ENCODE measurements at places on chromosomes 5 and 9.

DNA sequence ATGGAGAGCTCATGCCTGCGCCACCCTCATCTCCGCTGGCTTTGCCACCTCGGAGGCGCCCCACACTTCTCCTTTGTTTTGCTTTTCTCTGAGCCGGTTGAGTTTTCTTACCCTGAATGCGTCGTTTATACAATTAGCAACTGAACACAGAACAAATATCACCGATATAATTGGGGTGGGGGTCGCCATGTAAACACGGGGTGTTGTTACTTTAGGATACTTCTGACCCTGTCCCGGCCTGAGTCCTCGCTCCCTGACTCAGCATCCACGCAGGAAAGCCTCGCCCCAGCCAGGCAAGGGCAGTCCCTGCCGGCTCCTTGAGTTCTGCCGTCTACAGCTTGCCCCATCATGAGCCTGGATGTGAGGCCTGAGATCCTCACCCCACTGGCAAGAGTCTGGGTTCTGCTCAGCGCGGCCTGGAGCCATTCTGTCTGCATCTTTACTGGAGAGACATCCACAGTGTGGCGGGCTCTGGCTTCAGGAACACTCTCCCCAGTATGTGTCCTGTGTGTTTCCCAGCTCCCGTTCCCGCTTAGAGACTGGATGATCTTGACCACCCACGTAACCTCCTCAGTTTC, 5.5 kb downstream of the NKX2-5 start:
- DNase-seq: no peak

DNA sequence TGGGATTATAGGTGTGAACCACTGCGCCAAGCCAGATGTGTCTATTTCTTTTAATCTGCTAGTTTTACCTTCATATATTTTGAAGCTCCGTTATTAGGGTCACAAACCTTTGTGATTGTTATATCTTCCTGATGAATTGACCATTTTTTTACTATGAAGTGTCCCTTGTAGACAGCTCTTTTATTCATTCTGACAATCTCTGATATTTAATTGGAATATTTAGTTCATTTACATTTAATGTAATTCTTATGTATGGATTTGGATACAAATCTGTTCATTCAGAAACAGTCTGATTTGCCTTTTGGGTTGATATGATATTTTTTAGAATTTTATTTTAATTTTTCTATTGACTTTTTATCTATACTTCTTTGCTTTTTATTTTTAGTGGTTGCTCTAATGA, 17.2 kb downstream of the ERCC6L2 start:
- no peak for DNase-seq

- DNase-seq: peak; percentile 23
Observed at GRCh38 chr5:150376799-150377771, 19.6 kb downstream of the TCOF1 start.

GRCh38 chr5:102700916-102701315, 54.2 kb upstream of the PAM start:
- DNase-seq: no peak

DNA sequence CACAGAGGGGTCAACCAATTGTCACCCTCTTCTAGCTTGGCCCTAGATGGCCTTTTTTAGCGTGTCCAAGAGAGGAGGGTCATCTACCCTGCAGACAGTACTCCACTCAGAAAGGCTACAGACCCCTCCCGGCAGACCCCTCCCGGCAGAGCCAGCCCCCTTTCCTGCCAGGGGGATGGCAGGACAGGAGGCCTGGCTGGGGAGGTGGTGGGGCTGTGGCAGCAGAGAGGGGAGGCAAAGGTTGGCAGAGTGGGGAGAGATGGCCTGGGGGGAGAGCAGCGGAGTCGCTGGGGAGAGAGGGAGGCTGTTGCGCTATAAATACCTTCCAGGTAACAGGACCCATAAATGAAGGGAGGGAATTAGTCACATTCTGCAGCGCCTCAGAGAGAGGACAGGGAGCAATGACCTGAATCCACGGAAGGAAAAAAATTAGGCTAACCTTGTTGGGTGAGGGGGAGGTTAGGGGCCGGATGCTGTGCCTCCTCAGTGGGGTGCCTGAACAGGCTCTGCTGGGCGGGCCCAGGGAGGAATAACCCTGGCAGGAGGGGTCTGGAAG, 32.9 kb upstream of the PSD2 start:
- DNase-seq: no peak
